ENCODE measurements at places on chromosomes 2 and 18. TPM values are rescaled to one million over a fixed set of nuclear protein-coding genes. Genes with fewer than 3 reads are reported as not detected.

The IGFBP5 gene
- polyA plus RNA-seq, result 37.9 TPM

The MOGAT1 gene
- not detected for polyA plus RNA-seq

The GCG gene
- not detected for polyA plus RNA-seq

The RAB27B gene
- 0.18 TPM for polyA plus RNA-seq

The PLEKHH2 gene
- polyA plus RNA-seq, result 1.1 TPM

The ABHD1 gene
- not detected for polyA plus RNA-seq

The CTAGE1 gene
- polyA plus RNA-seq, result 0.06 TPM

The COLEC11 gene
- polyA plus RNA-seq, result not detected

The AKAIN1 gene
- polyA plus RNA-seq, result not detected

The ACADL gene
- not detected for polyA plus RNA-seq

The FOXI3 gene
- polyA plus RNA-seq, result not detected

The HDLBP gene
- 602 TPM for polyA plus RNA-seq

The GKN1 gene
- not detected for polyA plus RNA-seq

The RAPGEF4 gene
- 0.22 TPM for polyA plus RNA-seq

The RAB17 gene
- polyA plus RNA-seq, result not detected

The LONRF2 gene
- polyA plus RNA-seq, result not detected

The ANKRD30B gene
- polyA plus RNA-seq, result not detected

The MROH2A gene
- not detected for polyA plus RNA-seq

The TCF4 gene
- 59.3 TPM for polyA plus RNA-seq

The TMEM247 gene
- not detected for polyA plus RNA-seq

The TNS1 gene
- 78.6 TPM for polyA plus RNA-seq

The SNED1 gene
- 7.7 TPM for polyA plus RNA-seq

The PLEK gene
- 0.39 TPM for polyA plus RNA-seq

The CABYR gene
- polyA plus RNA-seq, result 4.5 TPM

The SIX2 gene
- polyA plus RNA-seq, result 0.22 TPM

The HSBP1L1 gene
- 28.7 TPM for polyA plus RNA-seq

The MXD1 gene
- 7.6 TPM for polyA plus RNA-seq

The SLC19A3 gene
- 0.71 TPM for polyA plus RNA-seq

The CCDC141 gene
- polyA plus RNA-seq, result not detected

The CLHC1 gene
- 5.6 TPM for polyA plus RNA-seq

The STON1 gene
- polyA plus RNA-seq, result 3.0 TPM

The ASB18 gene
- polyA plus RNA-seq, result not detected

The RFX8 gene
- 5.9 TPM for polyA plus RNA-seq

The DLGAP1 gene
- polyA plus RNA-seq, result 0.29 TPM

The ARHGAP15 gene
- 0.10 TPM for polyA plus RNA-seq

The RRM2 gene
- 79.3 TPM for polyA plus RNA-seq

The PIAS2 gene
- 23.0 TPM for polyA plus RNA-seq
